Stimulated activated CD4-positive, alpha-beta T cell treated with anti-CD3 and anti-CD28 coated beads, Interleukin-1b, Interleukin-23, amount 100 ng/mL, for 24 hours (primary cell): ENCODE measurements at places on chromosomes 3 and 15.
A peak's percentile ranks its signal among the peaks of the same experiment; 100 is the strongest.

GRCh38 chr15:60486742-60487141 is 7.8 kb upstream of the ICE2 start:
- no peak for DNase-seq

GRCh38 chr3:191848818-191849217 is 387.9 kb downstream of the PYDC2 start:
- DNase-seq: no peak

DNA sequence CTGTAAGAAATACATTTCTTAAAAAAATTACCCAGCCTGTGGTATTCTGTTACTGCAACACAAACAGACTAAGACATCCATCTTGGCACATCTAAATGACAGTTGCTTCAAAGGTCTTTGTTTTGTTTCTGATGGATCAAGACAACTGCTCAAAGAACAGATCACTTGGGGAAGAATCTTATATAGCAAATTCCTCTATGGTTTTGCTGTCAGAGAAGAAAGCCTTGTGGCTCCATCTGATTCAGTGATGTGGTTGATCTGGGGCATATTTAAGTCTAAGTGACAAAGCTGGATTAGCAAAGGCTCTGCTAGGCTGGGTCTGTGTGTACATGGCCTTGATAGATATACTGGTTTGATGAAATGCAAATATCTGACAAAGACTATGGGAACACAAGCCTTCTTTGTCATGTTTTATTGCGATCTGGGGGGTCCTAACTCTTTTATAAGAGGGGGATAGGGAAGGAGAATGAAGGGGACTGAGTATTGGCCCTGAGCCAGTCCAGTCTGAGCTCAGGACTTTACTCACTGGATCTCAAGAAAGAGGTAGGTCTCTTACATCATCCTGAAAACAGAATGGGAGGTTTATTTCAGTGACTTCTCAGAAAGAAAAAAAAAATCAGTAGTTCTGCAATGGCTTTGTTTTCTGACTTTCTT is 14.3 kb upstream of the LIMD1 start:
- no peak for DNase-seq

DNA sequence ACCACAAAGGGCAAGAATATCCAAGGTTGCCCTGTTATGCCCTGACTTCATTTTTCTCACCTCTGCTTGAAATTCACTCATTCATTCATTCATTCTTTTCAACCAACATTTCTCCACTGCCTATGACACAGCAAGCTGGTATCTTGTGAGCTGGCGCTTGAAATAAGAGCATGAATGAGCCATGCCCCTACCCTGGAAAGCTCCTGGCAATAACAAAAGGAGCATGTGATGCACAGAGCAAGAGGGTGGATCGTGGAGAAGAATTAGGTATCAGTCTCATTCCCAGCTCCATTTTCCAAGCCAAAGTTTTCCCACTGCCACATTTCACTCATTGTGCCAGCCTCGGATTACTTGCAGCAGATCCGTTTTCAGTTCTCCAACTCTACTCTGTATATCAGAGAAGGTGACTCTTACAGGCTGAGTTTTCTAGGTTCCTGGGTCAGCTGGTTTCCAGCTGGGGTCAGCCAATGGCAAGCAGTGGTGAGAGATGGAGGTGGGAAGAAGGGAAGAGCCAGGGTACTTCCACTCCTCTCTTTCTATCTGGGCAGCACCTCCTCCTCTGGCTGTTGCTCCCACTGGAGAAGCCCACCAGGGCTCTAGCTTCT is 144.8 kb downstream of the SUCLG2 start:
- no peak for DNase-seq

GRCh38 chr3:57163751-57164150 is 1.4 kb downstream of the IL17RD start:
- no peak for DNase-seq

GRCh38 chr15:55250941-55251340 is 38.7 kb downstream of the RAB27A start:
- DNase-seq: no peak

- DNase-seq: no peak
Measured at GRCh38 chr3:169173231-169173630, 490.3 kb downstream of the MECOM start.

GRCh38 chr3:64290864-64291263 is 65.6 kb upstream of the PRICKLE2 start:
- no peak for DNase-seq

DNA sequence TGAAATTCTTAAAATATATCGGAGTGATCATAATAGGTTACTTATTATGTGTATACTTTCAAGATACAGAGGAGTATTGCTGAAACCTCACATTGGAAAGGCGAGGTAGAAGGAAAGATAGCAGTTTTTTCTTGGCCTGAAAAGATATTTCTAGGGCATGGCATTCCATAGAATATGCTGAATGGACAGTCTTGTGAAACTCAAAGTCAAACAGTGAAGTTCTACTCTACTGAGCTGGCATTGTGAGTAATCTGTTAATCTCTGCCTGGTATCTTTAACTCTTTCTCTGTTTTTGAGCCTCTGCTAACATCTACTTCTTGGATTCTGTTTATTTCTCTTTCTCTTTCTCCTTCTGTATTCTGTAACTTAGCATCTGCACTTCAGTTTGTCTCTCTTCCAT is 176.3 kb upstream of the ZBTB20 start:
- no peak for DNase-seq

DNA sequence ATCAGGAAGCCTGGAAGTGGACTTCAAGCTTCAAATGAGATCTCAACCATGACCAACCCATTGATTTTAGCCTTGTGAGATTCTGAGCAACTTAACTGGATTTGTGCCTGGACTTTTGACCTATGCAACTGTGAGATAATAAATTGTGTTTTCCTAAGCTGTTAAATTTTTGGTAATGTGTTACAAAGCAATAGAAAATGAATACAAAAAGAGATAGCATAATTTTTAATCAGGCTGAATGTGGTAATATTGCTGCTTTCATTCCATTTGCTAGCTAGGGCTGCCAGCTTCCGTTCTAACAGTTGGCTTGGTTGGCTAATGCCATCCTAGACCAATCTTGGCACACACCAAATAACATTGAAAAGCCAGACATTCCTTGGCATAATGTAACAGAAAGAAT is 12.2 kb downstream of the PROS1 start:
- no peak for DNase-seq

DNA sequence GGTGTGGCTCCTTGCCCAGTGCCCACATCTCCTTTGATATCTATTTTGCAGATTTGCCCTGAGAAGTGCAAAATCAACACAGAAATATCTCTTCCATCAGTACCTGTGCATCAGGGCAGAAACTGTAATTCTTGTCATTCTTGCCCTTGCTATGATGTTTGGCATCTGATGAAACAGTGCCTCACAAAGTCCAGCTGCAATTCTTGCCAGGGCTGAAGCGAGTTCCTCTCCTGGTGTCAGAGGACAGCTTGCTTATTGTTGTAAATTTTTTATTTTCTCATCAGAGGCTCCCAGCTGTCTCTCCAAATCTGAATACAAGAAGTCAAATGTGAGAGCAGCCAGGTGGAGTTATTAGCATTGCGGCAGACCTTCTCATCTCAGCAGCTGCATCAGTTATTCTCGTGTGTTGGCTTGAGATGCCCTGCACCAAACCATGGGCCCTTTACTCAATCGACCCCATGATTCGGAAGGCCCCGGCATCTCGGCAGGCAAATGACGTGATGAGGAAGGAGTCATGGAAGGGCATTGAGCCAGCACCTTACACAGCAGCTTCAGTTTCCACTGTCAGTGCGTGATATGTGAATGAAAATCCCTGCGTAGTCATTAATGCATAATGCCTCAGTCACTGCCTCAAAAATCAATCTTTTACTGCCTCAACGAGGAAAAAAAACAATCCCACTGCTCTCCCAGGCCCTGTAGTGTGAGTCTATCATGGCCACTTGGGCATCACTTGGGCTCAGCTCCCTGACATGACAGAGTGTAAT is 93.4 kb downstream of the CCNL1 start:
- DNase-seq: no peak

DNA sequence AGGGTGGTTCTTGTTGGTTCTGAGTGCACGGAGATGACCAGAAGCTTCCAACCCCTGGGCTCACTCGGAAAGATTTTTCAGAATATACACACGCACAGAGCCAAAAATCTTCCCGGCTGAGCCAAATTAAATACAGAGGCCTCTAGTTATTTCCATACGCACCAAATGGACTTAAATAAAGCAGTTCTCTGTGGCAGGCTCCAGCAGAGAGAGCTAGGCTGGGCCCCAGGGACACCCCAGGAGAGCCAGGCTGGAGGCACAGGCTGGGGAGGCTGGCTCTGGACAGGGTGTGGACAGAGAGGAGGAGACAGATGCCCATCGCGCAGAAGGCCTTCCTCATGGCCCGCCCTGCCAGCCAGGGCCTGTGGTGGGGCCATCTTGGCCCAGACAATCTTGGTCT is 115.9 kb downstream of the IQSEC1 start:
- DNase-seq: no peak

- no peak for DNase-seq
Measured at GRCh38 chr3:82707035-82707434, 945.6 kb upstream of the GBE1 start.

DNA sequence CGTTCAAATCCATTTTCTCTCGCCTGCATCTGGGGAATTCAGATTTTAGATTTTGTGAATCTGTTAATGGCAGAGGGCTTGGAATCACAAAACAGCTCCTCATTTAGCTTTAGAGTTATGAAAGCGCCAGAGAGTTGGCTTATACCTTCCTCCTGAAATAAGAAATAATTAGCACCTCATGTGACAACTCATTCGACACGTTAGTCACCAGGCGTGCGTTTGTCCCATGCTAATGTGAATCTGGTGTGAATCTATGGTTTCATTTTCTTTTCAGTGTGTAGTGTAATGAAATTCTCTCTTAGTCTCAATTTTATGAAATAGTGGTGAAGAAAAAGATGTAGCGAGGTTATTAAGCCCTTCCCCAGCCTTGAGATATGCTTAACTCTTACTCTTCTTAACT is 89.4 kb downstream of the EDEM1 start:
- no peak for DNase-seq

- DNase-seq: no peak
Measured at GRCh38 chr3:192916371-192917027, 1.2 kb downstream of the MB21D2 start.

DNA sequence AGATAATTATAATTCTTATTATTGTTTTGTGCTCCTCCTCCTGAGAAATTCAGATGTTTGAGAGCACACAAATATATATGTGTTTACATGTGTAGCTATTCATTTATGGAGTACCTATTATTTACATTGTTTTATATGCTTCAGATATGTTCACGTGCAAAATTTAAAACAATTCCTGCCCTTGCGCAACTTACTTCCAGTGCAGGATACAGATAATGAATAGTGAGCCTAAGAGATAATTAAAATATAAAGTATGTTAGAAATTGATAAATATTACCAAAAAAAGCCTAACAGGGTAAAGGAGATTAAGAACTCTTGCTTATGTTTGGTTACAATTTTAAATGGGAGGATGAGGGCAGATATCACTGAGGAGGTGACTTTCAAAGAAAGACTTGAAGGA is 81.7 kb upstream of the DPH6 start:
- DNase-seq: no peak

- no peak for DNase-seq
Measured at GRCh38 chr3:36058404-36059030, 321.8 kb upstream of the STAC start.

GRCh38 chr3:176767385-176767784 is 429.9 kb downstream of the TBL1XR1 start:
- no peak for DNase-seq

DNA sequence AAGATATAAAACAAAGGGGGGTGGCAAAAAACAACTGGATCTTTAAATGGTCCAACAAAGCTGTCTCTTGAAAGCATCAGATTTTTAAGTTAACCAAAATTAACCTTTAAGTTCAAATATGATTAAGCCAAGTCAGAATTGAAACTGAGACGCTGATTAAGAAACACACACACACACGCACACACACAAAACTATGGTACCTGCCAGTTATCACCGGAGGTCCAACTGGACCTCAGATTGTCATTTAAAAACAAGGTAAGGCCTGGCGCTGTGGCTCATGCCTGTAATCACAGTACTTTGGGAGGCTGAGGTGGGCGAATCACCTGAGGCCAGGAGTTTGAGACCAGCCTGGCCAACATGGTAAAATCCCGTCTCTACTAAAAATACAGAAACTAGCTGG is 10.4 kb downstream of the ARF4 start:
- no peak for DNase-seq

DNA sequence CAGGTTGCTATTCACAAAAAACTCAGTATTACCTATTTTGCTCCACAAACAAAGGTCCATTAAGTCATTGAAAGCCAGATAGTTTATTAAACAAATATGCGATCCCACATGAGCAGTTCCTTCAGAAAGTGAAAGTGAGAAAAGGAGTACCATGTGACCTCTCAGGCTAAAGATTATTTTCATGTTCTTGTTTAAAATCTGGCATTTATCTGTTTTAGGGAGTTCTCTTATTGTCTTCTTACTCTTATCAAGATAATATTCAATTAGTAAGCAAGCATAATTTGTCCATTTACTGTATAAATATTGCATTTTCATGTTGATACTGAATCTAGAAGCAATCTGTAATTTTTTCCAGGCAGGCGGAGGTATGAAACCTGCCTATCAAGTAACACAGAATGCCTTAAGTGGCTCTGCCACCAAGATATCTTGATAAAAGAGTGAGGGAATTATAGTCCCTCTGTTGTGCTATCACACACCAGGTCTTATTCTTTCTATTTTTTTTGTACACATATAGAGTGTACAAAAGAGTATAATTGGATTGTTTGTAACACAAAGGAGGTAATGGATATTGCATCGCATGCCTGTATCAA is 20.1 kb upstream of the PLSCR5 start:
- no peak for DNase-seq

- peak; percentile 25 for DNase-seq
Measured at GRCh38 chr3:179147514-179147872, 664 bp upstream of the PIK3CA start.

DNA sequence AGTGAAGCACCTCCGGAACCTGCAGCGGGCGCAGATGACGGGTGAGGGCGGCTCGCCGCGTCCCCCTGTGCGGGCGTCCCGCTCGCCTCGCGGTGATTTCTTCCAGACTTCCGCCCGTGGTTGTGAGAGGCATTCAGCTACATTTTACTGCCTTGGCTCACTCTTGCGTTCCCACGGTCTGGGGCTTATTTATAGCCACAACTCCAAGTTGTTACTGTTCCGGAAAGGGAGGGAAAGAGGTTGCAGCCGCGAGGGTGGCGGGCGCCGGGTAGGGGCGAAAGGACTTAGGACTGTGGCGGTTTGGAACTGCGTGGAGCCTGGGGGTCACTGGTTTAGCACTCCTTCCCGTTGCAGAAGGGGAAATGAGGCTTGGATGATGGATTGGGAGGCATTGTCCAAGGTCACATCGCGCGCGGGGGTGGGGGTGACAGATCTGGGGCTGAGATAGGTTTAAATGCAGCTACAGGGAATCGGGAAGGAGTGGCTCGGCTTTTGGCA is 1.1 kb downstream of the HES1 start:
- DNase-seq: no peak

DNA sequence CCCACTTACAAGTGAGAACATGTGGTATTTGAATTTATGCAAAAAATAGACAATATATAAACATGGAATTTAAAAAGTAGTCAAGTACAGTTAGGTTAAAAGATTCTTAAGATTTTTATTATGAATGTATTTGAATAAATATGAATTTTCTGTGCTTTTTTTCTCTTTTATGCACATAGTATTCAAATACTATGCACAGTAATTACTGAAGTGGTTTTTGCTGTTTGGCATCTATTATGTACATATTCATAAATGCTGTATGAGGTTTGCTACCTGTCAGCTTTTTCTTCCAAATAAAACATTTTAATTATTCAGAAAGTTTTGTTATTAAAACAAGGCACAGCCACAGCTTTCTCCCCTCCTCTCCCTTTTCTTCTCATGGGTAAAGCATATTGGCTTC is 1272.7 kb downstream of the NSUN3 start:
- no peak for DNase-seq

GRCh38 chr3:38039899-38040261 is 872 bp downstream of the DLEC1 start:
- DNase-seq: no peak
